AG04450 (cell line): ENCODE measurements at places on chromosomes 1 and 21.

DNA sequence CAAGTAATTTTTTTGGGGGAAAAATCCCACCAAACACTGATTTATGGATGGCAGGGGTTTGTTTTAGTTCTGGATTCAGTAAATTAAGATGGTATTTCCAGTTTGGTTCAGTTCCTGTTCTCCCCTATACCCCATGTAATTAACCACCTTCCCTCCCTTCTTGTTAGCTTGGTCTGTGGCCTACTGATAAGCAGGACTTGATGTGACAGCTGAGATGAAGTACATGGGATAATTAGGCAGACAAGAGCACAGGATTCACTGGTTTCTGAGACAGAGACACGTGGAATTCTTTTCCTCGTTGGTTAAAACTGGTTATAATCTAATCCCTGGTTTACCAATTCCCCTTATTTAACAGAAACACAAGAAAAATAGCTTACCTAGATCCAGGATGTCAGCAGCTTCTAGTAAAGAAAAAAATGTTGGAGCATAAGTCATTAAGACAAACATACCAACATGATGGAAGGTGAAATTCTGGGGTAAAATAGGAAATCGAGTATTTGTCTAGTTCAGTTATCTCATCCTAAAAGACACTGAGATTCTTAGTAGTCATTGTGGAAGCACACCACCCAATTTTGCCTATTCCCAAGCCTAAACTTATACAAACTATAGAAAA lies 81.5 kb downstream of the SCMH1 start:
- no peak for DNase-seq

GRCh38 chr1:89611721-89612120 lies 21.2 kb upstream of the LRRC8C start:
- no peak for DNase-seq

GRCh38 chr1:241715956-241716355 lies 63.9 kb downstream of the WDR64 start:
- DNase-seq: no peak

DNA sequence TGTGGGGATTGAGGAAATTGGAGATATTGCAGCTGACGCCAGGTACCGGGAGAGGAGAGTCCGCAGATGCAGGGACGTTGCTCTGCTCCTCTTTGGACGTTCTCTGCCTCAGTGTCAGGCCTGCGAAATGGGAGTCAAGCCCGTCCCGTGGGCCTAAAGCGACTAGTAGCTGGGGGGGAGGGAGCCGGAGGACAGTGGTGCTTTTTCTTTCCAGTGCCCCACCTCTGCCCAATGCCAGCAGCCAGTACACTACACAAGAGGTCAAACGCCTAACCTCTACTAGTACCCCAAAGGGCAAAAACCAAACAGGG lies 413.6 kb upstream of the ESRRG start:
- no peak for DNase-seq

GRCh38 chr1:16724718-16725438 lies 15.4 kb upstream of the RNU1-4 start:
- DNase-seq: no peak

DNA sequence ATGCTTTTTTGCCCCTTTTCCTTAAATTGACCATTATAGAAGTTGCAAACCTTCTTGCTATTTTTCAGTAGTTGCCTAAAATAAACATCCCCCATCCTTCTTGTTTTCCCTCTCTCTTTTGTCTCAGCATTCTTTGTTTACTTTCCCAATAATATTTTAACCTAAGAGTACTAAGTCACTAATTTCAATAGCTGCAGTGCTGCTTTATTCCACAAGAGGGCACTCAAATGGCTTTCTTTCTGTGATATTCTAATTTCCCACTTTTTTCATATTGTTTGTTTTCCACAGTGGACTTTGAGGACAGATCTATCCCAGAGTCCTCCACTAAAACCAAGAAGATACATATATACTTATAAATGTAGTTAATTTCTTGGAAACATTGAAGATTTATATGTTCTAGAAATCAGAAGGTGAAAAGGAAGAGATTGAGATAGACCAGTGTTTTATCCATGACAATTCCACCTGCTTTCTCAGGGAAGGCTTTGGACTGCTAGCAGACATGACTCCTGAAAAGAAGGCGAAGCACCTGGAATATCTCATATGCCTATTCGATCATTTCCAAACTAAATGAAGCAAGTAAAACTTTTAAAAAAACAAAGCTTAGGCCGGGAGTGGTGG lies 104.8 kb upstream of the GRIK1 start:
- DNase-seq: no peak
